ENCODE measurements at places on chromosomes 16 and 17.

DNA sequence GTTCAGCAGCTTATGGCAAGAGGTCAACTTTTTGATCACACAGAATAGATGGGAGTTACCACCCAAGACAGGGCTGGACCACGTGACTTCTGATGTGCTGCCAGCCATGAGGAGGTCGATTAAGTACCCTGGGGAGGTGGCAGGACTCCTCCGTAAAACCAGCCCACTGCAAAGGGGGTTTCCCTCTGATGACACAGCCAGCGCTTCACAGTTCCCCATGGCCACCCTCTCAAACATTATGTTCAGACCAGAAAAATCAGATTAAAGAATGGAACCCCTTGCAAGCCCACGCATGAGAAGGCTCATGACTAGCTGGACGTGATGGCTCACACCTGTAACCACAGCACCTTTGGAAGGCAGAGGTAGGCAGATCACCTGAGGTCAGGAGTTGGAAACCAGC lies 222.9 kb downstream of the CPPED1 start:
- no peak for DNase-seq

- no peak for DNase-seq
Observed at GRCh38 chr17:39903158-39903884, 15.1 kb downstream of the GSDMB start.

DNA sequence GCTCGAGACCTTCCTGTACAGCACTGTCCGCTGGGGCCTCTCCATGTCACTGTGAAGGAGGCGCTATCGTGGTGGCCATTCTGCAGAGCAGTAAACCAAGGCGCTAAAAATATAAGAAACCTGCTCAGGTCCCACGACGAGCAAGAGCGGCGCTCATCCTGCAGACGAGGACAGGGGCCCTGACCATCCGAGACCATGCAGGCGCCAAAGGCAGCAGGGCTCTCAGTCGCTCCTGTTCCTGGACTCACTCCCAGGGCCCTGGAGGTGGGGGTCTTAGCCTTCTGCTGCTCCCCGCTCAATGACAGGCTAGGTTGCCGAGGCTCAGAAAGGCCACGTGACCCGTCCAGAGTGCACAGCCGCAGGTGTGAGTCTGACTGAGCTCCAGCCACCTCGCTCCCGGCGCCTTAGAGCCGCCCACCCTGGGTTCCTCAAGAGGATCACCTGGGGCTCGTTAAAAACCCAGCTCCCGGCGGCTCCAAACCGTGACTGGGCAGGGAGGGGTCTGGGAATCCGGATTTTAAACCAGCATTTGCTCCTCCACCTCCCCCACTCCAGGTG lies 509 bp upstream of the ATP2C2 start:
- no peak for DNase-seq

DNA sequence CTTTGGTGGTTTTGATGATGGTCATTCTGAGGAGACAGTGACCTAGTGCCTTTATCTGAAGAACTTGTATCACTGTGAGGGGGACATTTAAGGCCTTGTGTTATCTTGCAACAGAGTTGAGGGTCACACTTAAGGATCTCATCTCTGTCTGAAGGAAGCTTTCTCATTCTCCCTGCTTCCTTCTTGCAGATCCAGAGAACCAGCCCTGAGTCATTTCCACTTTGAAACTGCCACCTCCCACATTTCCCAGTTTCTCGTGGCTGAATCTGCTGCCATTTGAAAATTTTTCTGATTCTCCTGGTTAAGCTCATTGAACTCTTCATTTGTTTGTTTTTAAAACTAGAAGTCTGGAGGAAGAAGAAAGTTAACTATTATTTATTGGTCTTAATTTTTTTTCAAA lies 190.2 kb upstream of the CDH11 start:
- DNase-seq: no peak

DNA sequence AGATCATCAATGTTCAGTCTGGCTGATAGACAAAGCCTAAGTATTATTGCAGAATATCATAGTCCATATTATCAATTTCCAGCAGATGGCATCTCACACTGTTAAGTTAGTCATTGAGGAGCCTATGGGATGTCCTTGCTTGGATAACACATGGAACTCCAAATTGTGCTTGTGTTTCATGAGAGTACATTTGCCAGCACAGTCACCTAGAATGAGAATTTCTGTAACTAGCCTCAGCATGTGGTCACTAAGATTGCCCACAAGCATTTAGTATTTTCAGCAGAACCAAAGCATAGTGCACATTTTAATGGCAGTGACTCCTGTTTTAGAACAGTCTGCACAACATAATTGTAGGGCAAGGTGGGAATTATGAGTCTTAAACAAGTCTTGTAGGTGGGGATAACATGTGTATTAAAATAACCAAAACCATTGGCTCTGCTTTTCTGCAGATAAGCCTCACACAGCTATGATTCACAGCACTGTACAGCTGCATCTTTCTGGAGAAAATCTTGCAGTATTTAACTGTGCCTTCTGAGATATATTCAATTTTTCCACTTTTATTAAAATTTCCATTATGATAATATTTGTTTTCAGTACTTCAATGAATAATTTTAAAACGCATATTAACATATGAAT lies 882.8 kb upstream of the SOX9 start:
- peak; percentile 50 for DNase-seq

DNA sequence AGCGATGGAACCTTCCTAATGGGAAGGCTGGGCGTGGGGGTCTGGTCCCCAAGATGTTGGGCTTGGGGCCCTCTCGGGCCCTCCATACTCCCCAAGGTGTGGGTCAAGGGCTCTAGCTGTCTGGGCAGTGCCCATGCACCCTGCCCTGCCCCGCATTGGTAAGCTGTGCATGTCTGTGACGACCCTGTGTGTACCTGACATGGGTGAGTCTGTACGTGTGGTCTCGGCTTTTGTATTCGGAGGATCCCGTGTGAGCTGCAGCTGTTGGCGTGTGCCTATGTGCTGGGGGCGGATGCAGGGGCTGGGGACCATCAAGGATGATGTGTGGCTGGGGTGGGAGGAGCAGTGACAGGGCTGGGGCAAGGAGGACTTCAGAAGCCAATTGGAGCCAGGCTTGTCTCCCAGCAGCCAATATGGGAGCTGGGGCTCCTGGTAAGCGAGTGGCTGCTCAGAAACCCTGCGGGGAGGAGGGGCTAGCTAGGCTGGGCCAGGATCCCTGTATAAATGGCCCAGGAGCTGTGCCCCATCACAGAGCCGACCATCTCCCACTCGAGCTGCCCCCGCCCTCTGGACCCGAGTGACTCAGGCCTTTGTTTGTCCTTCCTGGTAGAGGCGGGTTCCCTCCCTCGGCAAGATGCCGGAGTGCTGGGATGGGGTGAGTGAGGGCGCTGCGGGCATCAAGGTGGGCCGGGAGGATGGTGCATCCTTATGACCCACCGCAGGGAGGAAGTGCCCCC lies at the start of gene NDRG4:
Gene NDRG4, plus strand, starts transcription at position 529 of the 737 bp plus-strand sequence. Its CDS starts 106 bp downstream, at position 635.
- peak; percentile 91 for DNase-seq

DNA sequence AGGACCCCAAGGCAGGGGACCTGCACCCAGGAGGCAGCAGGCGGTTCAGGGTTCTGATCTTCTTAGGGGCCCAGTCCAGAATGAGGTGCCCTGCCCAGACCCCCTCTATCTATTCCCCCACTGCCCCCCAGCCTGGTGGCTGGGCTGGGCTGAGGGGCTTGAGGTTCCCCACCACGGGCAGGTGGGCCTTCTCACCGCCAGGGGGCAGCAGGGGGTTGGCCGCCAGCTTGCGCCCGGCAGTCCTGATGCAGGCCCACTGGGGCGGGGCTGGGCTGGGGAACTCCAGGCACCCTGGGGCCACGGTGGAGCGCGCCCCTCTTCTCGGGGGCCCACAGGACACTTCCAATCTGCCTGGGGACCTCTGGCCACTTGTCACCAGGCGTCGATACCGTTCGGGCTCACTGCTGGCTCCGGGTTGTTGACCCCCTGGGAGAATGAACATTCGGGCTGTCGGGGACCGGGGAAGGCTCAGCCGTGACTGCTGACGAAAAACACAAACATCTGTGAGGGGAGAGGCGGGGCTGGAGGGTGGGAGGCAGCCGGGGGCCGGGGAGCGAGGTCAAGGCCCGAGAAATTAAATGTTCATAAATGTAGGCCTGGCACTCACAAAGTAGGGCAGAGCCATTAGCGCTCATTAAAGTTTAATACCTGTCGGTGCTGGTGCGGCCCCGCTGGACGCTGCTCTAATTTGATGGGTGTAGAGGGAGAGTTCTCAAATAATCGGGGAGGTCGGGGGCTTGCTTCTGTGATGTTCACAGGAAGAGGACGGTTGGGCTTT lies 219.3 kb upstream of the GSE1 start:
- DNase-seq: no peak

GRCh38 chr16:82544378-82545160 lies 82.2 kb upstream of the CDH13 start:
- no peak for DNase-seq

- no peak for DNase-seq
Observed at GRCh38 chr16:87575027-87575804, 27.1 kb upstream of the JPH3 start.

GRCh38 chr17:9247401-9247938 lies 226.2 kb downstream of the NTN1 start:
- DNase-seq: no peak

DNA sequence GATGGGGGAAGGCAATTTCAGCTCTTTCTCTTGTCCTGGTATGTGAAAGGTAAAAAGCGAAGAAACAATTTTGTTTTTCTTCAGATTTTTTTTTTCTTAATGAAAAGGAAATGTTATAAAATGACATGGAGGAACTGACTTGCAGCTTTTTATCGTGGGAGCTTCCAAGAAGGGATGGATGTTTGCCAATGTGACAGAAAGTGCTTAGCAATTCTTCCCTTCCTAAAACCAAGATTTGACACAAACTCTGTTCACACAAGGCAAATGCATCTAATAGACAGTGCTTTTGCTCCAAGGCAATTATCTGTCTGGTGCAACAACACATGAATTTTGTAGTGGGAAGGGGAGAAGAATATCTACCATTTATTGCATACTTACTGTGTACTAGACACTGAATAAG lies 988.5 kb downstream of the CDH11 start:
- DNase-seq: no peak

DNA sequence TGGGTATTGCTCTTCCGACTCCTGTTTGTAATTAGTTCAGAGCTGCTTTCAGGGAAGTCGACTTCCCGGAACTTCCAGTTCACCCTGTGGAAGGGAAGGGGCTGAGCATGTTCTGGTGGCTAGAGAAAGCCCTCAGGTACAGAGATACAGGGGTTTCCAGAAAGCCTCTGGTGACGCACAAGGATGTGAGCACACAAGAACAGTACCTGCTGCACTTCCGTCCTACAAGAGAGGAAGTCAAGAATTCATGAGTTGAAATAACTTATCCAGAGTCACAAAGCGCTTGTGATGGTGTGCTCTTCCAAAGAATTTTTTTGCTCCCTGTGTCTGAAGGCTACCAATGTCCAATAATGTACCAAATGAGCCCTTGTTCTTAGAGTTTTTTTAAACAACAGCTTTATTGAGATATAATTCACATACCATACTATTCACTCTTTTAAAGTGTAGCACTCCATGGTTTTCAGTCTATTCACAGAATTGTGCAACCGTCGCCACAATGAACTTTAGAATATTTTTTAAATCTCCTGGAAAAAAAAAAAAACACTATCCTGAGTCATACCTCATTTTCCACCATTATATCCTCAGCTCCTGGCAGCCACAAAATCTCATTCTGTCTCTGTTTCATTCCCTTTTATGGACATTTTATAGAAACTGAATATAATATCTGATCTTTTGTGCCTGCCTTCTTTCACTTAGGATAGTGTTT lies 327.6 kb downstream of the CDH13 start:
- DNase-seq: no peak

- no peak for DNase-seq
Observed at GRCh38 chr17:51224402-51225262, 35.2 kb downstream of the MBTD1 start.

DNA sequence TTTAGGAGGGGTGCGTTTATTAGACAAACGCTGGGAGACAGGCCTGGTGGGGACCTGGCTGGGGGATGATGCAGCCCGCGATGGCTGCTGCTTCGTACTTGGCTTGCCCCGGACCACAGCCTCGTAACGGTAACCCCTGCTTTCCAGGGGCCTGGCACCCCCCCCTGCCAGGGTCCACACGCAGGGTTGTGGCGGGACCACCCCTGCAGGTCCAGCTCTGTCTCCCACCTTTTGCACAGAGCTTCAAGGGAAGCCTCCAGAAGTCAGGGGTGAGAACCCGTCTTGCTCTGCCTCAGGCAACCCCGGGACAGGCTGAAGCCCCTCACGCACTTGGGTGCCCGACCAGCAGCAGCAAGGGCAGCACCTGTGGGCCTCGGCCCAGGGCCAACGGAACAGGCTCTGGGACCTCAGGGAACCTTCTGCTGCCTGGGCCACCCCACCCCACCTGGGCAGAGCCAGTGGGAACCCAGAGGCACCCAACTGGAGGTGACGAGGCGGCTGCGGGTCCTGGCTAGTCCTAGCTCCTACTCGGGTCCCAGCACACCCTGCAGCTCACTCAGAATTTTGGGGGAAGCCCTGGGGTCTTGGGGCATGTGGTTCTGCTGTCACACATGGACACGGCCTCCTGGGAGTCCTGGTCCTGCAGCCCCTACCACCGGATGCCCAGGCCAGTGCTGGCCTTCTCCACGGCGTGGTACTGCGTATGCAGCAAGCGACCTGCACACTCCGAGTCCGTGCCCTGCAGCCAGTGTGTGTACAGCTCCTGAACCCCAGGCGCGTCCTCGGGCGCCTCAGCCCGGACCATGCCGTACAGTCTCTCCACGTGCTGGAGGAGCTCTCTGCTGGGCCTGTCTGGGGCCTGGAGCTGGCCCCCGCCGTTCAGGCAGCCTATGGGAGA lies 3.1 kb downstream of the HAGHL start:
- DNase-seq: no peak

GRCh38 chr17:31299624-31300023 lies 2.6 kb upstream of the OMG start:
- DNase-seq: no peak

GRCh38 chr17:75622076-75622475 lies 11.2 kb upstream of the SMIM5 start:
- DNase-seq: no peak

- no peak for DNase-seq
Observed at GRCh38 chr17:43753493-43754129, 5.0 kb downstream of the SOST start.

GRCh38 chr17:40095944-40096791 lies 4.2 kb downstream of the NR1D1 start:
- no peak for DNase-seq

GRCh38 chr17:59764292-59764741 lies 56.9 kb downstream of the VMP1 start:
- DNase-seq: no peak

- DNase-seq: no peak
Observed at GRCh38 chr16:87819983-87820382, 49.3 kb downstream of the SLC7A5 start.

DNA sequence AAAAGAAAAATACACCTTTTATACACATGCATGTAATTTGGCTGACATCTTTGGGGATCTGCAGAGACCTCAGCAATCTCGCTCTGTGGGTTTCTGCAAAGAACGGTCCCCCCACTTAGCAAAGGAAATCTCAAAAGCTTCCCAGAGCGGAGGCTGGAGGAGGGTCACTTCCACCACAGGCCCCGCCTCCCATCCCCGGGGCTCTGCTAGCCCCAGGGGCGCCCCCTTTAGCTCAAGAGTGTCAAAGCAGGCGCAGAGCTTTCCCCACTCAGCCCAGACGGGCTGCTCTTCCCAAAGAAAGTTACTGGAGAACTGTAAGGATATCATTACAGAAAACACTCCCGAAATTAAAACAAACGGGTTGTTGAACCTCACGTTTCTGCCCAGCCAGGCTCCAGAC lies 11.4 kb downstream of the SLC13A5 start:
- DNase-seq: no peak

GRCh38 chr16:87541872-87542234 lies 49.0 kb upstream of the ZCCHC14 start:
- DNase-seq: no peak

GRCh38 chr16:56726283-56726682 lies 3.6 kb upstream of the NUP93 start:
- DNase-seq: no peak
